SIG-M5 (cell line): ENCODE measurements at places on chromosomes 13 and 19.

- DNase-seq = no peak
These were observed 4.2 kb upstream of the SPACA6 start for GRCh38 chr19:51688671-51689571.

DNA sequence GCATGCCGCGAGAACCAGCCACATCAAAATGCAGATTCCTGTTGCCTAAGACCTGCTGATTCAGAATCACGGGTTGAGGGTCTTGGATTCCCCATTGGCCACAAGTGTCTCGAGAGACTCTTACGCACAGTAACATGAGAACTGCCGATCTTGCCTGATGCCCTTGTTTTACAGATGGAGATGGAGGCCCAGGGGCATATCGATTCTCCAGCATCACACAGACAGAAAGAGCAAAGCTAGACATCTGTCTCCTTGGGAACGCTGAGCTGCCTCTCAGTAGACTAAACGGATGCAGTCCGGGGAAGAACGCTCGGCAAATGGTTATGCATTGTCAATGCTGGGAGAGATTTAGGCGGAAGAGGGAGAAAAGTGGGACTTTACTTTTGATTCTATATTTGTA is 5.4 kb downstream of the NLRP12 start:
- no peak for DNase-seq

DNA sequence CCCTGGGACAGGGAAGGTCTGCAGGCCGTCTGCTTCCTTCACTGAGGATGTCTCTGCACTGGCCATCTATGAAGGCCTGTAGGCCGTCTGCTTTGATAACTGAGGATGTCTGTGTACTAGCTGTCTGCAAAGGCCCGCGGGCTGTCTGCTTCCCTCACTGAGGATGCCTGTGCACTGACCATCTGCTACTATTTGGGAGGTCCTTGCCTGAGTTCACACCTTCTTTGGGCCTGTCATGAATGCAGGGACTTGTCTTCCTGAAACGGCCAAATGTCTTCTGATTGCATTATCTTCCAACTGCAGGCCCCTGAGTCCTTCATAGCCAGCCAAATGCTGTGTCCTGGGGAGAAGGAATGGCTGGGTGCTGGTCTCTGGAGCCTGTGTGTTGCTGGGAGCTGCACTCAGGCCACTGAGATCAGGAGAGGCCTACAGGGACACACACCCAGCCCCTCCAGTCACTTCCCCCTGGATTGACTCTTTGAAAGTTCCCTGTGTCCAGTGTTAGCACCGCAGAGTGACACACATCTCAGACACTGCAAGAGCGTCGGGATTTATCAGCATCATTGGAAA is 72.9 kb downstream of the TEX29 start:
- DNase-seq = no peak

DNA sequence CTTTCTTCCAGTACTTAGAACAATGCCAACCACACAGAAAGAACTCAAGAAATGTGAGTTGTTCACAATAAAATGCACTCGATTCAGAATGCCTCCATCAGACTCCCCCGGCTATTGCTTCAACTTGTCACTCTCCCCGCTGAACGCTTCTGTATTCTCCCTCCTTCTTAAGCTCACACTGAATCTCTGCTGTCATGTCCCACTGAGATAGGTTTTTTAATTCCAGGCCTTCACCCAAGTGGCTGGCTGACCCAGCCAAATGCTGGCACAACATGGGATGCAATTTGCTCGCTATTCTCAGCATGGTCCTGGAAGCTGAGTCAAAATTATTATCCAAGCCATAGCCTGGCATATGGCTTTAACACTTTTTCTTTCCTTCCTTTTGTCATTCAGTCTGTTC is 76.8 kb upstream of the SERP2 start:
- no peak for DNase-seq
